ENCODE measurements at places on chromosomes 12 and 14.

- DNase-seq, result no peak
Measured at GRCh38 chr12:69985656-69986055, 160.6 kb downstream of the MYRFL start.

DNA sequence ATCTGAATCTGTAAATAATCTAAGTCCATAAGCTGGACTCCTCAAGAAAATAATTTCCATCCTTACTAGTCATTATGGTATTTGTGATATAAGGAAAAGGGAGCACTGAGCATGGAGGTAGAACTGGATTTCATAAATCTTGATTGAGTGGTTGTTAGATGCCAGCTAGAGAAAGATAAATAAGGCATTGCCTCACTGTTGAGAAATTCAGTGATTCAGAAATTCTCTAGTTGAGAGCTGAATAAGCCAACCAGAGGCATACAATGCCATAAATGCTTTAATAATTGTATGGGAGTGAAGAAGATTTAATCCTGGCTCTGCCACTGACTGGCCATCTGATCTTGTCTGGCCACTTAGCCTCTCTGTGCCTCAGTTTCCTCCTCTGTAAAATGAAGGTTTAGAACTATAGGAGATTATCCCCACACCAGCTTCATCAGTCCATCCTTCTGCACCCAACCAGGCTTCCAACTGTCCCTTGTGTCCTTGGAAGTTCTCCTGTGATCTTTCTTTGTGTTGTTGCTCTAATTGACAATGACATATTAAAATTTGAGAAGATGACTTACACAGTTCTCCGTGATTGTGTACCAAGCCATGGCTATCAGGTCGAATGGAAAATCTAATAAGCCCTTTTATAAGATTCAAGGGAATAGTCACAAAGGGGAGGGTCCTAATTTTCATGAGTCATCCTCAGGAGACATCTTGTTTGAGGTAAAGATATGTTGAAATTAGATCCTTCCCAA is 394.3 kb downstream of the EGLN3 start:
- DNase-seq, result no peak

DNA sequence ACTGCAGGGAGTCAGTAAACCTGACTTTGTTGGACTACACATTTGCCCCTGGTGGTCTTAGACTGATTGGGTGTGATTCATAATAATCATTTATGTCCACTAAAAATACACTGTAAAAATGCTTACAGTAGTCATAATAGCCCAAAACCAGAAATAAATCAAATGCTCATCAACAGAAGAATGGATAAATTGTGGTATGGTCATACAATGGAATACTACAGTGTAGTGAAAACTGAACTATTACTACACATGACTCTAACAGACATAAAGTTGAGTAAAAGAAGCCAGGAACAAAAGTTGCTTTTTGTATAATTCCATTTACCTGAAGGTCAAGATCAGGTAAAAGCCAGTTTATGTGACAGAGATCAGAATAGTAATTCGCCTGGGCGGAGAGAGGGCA is 57.2 kb upstream of the CDKL1 start:
- DNase-seq, result no peak

DNA sequence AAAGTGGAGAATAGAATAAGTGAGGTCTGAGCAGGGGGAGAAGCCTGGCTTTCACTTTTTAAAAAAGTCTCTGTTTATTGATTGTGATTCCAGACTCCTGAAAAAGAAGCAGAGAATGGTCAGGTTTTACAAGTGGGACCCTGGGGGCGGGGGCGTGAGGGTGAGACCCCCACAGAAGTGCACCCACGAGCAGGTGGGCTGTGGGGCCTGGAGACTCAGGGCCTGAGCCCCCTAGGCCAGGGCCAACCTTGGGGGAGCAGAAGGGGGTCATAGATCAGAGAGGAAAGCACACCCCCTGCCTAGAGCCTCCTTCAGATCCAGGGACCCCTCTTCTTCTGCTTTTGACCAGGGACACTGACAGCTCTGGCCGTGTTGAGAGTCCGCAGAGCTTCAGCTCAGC is 180.3 kb downstream of the ADGRD1 start:
- no peak for DNase-seq

GRCh38 chr12:91923864-91924263 is 221.8 kb downstream of the BTG1 start:
- no peak for DNase-seq

GRCh38 chr12:2893007-2893406 is 2.3 kb downstream of the TULP3 start:
- DNase-seq, result no peak

DNA sequence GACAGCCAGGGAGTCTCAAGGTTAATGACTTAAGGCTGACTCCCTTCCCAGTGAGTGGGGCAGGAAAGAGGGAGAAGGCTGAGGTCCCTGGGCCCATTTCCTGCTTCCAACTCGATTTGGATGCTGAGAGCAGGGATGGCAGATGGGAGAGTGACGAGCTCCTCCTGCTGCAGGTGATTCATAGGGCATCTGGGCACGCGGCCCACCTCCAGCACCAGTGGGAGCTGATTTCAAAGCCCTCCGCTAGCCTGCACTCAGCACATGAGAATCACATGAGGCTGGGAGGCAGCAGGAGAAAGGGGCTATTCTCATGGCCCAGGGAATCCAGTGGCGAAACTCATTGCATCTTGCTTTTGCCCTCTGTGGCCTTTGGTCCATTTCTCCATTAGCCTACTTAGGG is 90.8 kb downstream of the SSPN start:
- no peak for DNase-seq

- no peak for DNase-seq
Measured at GRCh38 chr14:27145170-27145569, 547.3 kb upstream of the NOVA1 start.

GRCh38 chr12:78371284-78371683 is 493.3 kb upstream of the SYT1 start:
- DNase-seq, result no peak

GRCh38 chr12:65532764-65533163 is 254.3 kb downstream of the MSRB3 start:
- no peak for DNase-seq

DNA sequence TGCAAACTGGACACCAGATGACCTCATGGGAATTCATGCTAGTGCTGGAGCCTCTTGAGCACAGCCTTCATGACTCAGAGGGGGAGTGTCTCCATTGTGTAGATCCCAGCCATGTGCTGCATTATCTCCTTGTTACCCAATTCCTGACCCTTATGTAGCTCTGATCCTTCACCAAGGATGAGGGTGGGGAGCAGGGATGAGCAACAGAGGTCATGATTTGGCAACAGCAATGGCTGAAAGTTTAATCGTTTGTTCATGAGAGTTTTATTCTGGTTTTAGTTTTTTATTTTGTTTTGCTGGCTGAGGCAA is 9.5 kb upstream of the BDKRB1 start:
- DNase-seq, result no peak

DNA sequence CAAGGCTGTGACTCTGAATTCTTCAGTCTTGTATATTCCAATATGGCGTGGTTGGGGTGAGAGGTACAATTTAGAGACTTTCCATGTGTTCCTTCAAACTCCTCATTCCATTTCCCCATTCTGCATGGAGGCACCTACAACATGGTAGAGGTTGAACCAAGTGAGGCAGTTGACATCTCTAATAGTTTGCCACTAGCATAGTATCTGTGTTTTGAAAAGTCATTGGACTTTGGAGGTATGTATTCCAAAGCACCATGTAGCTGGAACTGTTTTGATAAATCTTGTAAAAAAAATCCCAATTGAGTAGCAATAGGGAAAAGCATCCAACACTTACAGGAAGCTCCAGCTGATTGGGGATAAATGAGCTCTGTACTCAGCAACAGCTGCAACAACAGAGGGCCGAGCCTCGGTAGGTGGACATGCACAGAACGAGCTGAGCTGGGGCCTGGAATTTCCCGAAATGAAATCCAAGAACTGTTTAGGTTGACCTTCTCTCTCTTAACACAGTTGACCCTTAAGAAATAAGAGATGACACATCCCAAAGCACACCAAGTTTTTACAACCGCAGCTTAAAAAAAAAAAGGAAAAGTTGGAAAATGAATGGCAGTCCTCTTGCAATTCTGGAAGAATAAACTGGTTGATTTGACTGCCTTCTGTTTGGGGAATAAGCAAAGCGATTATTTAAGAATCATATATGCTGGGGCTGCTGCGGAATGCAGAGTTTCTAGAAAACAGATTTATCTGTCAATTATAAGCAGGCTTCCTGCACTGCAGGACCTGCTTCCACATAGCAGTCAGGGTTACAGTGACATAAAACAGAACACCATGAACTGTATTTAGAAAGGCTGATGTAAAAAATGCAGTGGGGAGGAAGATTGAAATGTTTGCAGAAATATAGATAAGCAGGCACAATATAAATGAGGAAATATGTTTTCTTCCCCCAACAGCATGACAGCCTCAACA is 194.6 kb upstream of the KRR1 start:
- DNase-seq, result no peak

- no peak for DNase-seq
Measured at GRCh38 chr12:24780697-24781368, 168.1 kb downstream of the BCAT1 start.

GRCh38 chr12:116226026-116226425 is 51.5 kb downstream of the MED13L start:
- no peak for DNase-seq

DNA sequence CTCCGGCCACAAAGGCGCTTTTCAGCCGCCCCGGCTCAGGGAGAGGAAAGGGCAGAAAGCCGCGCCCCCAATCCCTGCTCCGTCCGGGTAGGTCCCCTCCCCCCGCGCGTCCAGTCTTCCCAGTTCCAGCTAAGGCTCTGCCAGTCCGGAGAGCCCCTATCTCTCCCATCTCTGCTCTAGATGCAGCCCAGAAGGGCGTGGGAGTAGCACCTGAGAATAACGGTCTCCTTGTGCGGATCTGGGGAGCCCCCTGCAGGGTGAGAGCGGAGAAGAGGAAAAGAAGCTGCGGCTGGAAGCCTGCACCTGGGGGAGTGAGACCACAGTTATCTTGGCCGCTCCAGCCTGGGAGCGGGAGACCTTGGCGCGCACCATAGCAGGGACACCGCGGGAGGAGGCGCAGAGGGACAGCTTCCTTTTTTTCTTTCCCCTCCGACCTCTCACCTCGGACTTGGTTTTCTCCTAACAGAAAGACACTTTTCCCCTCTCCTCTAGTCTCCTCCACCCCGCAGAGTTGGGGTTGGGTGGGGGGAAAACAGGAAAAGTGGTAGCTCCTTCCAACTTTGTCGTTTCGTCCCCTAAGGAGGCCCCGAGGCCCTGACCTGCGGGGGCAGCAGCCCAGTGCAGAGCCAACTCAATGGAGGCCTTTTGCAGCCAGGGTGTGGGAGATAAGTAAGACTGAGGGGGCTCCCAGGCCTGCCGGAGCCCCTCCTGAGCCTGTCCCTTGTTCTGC is 2.4 kb downstream of the DHH start:
- no peak for DNase-seq

DNA sequence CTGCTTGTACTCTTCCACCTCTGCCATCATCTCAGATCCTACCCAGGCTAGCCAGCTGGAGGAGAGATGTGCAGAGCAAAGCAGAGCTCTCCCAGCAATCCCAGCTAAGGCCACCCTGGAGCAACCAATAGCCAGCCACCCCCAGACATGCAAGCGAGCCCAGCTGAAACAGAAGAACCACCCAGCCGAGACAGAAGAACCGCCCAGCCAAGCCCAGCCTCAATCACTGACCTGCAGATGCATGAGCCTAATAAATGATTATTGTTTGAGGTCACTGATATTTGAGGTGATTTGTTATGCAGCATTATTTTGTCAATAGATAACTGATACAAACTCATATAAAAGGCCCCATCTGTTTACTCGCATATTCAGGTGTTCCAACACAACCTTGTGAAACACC is 106.3 kb downstream of the SCARB1 start:
- no peak for DNase-seq

GRCh38 chr14:84272290-84272721 is 1257.6 kb upstream of the FLRT2 start:
- DNase-seq, result no peak

- DNase-seq, result no peak
Measured at GRCh38 chr12:89733579-89734201, 25.1 kb upstream of the ATP2B1 start.

DNA sequence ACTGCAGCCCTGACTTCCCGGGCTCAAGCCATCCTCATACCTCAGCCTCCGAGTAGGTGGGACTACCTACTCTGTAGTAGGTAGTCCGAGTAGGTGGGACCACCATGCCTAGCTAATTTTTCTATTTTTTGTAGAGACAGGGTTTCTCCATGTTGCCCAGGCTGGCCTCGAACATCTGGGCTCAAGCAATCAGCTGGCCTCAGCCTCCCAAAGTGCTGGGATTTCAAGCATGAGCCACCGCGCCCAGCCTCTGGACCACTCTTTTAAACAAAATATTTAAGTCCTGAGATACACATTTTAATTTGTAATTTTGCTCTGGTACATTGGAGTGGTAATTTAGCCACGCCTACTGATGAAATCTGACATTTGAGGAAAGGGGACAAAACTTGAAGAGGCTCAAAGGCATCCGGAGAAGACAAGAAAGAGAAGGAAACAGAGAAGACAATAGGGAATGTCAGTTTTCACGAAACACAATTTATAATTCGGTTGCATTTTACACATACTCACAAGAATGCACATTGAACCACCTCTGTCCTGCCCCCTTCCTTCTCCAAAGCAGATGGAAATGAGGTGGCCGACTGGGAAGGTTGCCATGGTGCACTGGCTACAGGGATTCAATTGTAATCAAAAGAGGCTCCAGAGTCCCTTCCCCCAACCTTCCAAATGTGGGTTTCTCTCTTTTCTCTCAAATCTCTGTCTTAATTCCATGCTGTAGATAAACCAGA is 9.7 kb upstream of the TUBA1A start:
- DNase-seq, result no peak

DNA sequence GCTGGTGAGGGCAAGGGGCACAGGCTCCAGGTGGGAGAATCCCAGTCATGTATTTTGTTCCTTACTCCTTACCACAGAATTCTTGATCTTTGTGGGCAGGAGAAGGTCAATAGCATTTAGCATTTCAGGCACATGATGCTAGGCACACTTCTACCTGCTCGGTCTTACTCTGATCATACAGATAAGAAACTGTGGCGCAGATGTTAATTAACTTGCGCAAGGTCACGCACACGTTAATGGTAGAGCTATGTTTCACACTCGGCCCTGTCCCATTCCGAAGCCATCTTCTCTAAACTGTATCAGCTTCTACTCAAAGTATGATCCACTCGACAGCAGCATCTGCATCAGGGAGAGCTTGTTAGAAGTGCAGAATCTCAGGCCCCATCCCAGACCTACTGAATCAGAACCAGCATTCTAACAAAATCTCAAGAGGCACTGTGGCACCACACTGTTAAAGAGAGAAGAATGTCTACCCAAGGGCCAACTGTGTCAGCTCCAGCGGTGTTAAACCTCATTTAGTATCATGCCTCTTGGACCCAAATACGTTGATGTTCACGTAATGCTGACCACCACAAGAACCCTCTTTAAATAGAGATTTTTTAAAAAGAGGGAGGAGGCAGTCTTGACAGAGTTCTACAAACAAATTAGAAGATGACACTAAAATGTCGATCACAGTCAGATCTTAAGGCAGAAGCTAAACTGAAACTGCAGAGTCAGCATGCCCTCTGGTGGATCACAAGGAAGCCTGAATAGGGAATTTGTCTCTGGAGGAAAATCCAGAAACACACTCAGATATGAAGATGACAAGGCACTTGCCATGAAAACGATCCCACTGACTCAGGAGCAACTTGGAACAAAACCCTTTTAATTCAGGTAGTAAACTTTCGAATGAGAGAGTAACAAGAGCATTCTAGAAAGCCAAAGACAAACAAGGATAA is 7.3 kb downstream of the STXBP6 start:
- DNase-seq, result no peak
